Posterior vena cava (tissue), 2 donors: ENCODE measurements at places on chromosomes 3 and 15. TPM values are rescaled to one million over a fixed set of nuclear protein-coding genes. Genes with fewer than 3 reads are reported as not detected.
A peak's percentile ranks its signal among the peaks of the same experiment; 100 is the strongest.

GRCh38 chr15:66105286-66106265, 148.0 kb downstream of the MEGF11 start:
- DNase-seq = no peak

DNA sequence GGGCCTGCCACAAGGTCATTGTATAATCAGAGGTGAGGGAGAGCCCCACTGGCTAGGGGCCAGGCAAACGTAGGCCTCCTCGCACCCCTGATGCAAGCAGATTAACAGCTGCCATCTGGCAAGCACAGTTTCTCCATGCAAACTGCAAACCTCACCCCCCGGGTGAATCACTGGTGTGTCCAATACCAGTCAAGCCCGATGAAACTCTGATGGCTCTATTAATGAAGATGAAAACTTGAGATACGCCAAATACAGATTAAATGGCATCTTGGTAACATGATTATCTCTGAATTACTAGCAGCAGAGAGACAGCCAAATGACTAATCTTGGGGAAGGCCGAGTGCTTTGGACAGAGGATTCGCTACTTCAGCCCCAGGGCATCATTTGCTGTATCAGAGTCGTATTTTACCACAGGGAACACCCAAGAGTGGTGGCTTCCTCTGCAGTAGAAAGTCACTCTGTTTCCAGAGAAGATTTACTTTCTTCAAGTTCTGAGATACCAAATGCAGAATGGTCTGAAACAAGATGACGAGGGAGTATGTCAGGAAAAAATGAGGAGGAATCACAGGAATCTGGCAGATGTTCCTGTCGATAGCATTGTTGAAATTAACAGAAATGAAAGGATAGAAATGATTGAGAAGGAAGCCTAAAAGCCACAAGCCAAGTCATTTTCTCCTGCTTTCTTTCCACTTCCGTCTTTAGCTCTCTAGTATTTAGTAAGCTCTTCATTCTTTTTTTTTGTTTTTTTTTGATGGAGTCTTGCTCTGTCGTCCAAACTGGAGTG, 96.2 kb upstream of the NR2F2 start:
- peak; percentile 84 for DNase-seq

TRIM59 gene
- 0.97 TPM for total RNA-seq

DNA sequence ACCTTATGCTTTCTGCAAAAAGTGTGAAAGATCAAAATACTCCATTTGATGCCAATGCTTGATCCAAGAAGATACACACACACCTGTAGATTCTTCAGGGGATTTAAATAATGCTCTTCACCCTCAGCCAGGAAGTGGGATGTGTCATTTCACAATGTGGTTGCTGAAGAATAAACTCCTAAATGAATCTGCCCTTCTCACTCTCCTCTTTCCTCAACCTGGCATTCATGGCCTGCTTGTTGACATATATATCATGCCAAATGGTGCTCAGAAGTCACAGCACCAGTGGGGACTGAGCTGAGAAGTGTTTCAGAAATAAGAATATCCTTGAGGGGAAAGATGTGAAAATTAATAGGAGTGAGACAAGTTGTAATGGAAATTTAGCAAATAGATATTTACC, 146.6 kb upstream of the ARHGEF26 start:
- no peak for DNase-seq

RAB6B gene
- 6.9 TPM for total RNA-seq

- DNase-seq = no peak
Measured at GRCh38 chr3:124315215-124316033, 323.5 kb upstream of the ROPN1 start.

- DNase-seq = no peak
Measured at GRCh38 chr3:11037976-11038375, 45.4 kb downstream of the SLC6A1 start.

GHSR gene
- total RNA-seq = not detected

GRCh38 chr3:71407823-71408222, 175.7 kb downstream of the FOXP1 start:
- DNase-seq = no peak

DNA sequence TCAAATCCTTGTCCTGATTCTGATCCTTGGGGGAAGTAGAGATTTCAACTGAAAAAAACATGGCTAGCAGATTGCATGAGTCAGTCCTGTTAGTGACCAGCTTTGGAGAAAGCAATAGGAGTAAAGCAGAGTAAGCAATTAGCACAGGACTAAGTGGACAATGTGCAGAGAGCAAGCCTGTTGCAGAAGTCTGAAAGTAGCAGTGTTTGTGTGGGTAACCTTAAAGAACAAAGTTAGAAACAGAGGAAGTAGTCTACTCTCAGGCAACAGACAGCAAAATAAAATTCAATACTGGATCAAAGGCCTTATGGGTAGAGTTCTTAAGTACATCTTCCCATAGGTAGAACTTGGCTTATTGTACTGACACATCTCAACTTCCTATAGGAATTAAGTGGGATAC, 916.8 kb downstream of the CADM2 start:
- DNase-seq = no peak
